ENCODE measurements at places on chromosomes 16 and 17. TPM values are rescaled to one million over a fixed set of nuclear protein-coding genes. Genes with fewer than 3 reads are reported as not detected.

GRCh38 chr16:85374571-85374872 lies 238.6 kb upstream of the GSE1 start:
- no peak for DNase-seq

FOXN1 gene
- not detected for total RNA-seq

KRT12 gene
- not detected for total RNA-seq

IRX6 gene
- not detected for total RNA-seq

SPSB3 gene
- total RNA-seq, result 20.8 TPM

HNF1B gene
- total RNA-seq, result 0.16 TPM

GRCh38 chr16:11684231-11685025 lies 16.2 kb downstream of the SNN start:
- DNase-seq, result no peak

GRCh38 chr17:2797226-2797625 lies 988 bp downstream of the RAP1GAP2 start:
- DNase-seq, result no peak

PYDC1 gene
- not detected for total RNA-seq

DNA sequence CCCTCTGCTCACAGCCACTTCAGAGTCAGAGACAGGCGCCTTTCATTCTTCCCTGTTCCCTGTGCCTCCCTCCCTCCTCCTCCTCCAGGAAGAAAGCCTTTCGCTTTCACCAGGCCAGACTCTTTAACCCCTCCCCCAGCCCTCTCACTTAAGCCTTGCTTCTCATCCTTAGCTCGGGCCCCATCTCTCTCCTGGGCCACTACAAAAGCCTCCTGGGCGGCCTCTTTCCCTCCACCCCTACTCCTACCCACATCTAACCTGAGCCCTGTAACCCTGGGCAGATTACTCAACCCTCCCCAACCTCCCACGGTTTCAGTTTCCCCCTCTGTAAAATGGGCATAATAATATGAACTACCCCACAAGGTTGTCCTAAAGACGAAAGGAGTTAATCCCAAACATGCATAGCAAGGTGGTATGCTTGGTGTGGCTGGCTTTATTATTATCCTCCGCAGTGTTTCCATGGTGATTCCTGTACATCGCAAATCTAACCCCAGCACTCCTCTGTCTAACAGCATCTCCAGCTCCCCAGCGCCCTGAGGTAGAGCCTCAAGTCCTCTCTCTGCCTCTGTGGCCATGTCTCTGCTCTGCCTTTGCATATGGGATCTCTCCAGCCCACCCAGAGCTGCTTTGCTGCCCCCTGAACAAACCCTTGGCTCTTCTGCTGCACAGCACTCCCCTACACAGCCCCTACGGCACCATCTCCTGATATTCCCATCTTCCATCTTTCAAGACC lies 17.7 kb downstream of the PIMREG start:
- no peak for DNase-seq

HS3ST4 gene
- total RNA-seq, result not detected

- no peak for DNase-seq
These were observed 261.1 kb downstream of the RBFOX3 start for GRCh38 chr17:79349506-79350400.

DNA sequence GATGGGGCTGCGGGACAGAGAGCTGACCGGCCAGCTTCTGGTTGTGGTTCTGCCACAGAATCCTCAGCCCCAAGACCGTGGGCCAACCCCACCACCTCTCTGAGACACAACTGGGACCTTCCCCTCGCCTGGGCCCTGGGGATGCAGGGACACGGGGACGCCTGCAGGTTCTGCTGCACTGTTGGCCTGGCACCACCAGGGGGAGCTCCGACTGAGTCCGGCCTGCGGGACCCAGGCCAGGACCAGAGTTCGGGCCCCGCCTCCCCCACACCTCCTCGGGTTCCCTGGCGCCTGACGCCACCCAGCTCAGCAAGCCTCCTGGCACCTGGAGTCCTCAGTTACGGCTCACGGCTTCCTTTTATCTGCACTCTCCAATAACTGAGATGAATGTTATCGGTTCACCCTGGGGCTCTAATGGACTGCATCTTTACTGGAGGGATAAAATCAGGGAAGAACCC lies 27.3 kb downstream of the TBC1D16 start:
- DNase-seq, result peak; percentile 72

DNA sequence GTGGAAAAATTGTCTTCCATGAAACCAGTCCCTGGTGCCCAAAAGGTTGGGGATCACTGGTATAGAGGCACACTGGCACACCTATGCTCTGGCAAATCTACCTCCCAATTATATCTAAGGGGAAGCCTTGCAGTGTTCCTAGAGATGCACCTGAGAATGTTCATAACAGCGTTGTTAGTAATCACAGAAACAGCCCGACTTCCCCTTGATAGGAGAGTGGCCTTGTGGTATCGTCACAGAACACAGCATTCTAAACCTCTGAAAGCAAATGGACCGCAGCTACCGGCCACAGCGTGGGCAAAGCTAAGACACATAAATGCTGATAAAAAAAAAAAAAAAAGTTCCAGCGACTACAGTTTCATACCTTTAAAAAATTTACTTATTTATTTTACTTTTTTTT lies 39.1 kb upstream of the ADGRG1 start:
- DNase-seq, result no peak

CDRT15L2 gene
- not detected for total RNA-seq

- no peak for DNase-seq
These were observed 23.0 kb downstream of the NAGPA start for GRCh38 chr16:5010576-5011329.

FASN gene
- 468 TPM for total RNA-seq

DNA sequence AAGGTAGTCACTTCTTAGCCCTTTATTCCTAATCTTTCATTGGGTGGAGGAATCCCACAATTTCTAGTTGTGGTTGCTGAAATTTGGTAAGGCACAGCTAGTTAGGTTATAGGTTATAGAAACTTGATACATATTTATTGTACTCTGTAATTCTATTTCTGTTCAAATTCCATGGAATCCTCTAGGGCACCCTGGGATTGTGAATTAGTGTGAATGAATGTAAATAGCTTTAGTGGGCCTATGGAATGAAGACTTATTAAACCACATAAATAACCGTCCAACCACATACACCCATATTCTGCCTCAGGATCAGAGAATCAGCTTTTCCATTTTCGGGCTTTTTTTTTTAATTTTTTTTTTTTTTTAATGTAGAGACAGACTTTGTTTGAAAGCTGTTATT lies 9.2 kb downstream of the TANC2 start:
- no peak for DNase-seq

FA2H gene
- total RNA-seq, result 0.43 TPM

STX1B gene
- 0.43 TPM for total RNA-seq

OTOA gene
- not detected for total RNA-seq

All from activated T-cell treated with anti-CD3 and anti-CD28 coated beads, Interleukin-2, amount 50 U/mL, for 4 hours (primary cell).